ENCODE measurements at places on chromosomes 2 and 18. TPM values are rescaled to one million over a fixed set of nuclear protein-coding genes. Genes with fewer than 3 reads are reported as not detected.

DNA sequence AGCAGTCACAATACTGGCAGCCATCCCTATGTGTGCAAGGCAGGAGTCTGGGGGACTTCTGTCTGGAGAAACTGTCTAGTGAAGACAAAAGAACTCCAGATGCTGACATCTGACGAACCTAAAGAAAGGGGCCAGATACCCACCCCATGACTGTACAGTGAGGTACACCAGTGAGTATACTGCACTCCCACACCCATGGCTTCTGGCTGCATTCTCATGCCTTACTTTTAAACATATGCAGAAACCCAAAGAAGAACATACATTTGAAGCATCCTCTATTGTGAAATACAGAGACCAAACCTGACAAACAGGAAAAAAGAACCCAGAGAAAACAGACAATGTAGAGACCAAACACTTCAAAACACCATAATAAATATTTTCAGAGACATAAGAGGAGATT is 102.2 kb downstream of the ACTR3 start:
- DNase-seq: no peak

DNA sequence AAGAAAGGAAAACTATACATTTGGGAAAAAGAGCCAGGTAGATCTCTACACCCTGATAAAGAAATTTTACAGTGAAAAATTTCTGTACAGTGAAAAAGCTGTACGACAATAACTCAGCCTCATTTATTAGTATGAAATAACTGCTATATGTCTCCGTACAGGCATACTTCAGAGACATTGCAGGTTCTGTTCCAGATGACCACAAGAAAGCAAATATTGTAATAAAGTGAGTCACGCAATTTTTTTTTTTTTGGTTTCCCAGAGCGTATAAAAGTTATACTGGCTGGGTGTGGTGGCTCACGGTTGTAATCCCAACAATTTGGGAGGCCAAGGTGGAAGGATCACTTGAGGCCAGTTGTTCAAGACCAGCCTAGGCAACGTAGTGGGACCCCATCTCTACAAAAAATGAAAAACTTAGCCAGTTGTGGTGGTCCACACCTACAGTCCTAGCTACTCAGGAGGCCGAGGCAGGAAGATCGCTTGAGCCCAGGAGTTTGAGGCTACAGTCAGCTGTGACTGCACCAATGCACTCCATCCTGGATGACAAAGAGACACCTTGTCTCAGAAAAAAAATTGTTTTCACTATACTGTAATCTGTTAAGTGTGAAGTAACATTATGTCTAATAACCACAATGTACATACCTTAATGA is 28.2 kb upstream of the AMMECR1L start:
- DNase-seq: no peak

DNA sequence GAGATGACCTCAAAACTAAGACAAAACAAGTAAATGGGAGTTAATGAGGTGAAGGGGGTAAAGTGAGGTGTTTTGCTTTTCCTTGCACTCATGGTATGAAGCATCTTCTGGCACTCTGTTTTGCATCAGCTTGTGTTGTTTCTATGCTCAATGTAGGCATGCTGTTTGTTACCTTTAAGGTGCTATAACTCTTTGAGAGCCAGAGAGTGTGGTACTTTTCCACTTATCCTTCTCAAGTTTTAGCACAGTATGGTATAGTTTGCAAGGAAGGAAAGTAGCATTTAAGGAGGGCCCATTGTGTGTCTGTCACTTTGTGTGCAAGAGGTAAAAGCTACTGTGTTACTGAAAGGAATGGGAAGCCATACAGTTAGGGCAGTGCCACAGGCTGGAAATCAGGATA is 17.5 kb upstream of the CXCR4 start:
- no peak for DNase-seq

GRCh38 chr2:217839073-217839749 is 163.6 kb downstream of the TNS1 start:
- DNase-seq: no peak

- DNase-seq: peak; percentile 96
Measured at GRCh38 chr2:8525582-8526402, 156.1 kb upstream of the ID2 start.

- no peak for DNase-seq
Measured at GRCh38 chr2:127820080-127820668, 9.2 kb upstream of the WDR33 start.

- no peak for DNase-seq
Measured at GRCh38 chr2:168814939-168815907, 12.8 kb downstream of the NOSTRIN start.

DNA sequence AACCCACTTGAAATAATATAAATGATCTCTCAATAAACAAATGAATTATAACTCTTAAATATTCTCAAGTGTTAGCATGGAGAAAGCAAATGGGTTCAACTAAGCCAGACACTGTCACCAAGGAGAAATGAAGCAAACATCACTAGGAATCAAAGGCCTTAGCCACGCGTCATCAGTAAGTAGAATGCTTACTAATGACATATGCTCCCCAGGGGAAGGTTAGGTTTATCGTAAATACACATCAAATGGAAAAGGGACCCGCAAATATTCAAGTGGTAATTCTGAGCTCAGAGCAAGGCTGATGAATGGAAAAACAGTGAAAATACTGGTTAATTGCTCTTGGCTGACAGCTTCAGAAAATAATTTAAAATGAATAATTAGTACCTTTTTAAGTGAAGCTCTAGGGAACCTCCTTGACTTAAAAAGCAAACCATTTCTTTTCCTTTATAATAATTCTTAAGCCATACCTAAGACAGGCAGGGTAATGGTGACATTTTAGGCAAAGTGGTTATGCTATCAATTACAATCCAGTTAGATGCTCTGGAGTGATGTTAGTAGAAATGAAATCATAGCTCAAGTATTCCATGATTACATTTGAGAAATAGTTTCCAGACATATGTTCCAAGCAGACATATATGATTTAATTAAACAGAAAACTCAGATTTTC is 101.5 kb downstream of the ALPK2 start:
- no peak for DNase-seq

DNA sequence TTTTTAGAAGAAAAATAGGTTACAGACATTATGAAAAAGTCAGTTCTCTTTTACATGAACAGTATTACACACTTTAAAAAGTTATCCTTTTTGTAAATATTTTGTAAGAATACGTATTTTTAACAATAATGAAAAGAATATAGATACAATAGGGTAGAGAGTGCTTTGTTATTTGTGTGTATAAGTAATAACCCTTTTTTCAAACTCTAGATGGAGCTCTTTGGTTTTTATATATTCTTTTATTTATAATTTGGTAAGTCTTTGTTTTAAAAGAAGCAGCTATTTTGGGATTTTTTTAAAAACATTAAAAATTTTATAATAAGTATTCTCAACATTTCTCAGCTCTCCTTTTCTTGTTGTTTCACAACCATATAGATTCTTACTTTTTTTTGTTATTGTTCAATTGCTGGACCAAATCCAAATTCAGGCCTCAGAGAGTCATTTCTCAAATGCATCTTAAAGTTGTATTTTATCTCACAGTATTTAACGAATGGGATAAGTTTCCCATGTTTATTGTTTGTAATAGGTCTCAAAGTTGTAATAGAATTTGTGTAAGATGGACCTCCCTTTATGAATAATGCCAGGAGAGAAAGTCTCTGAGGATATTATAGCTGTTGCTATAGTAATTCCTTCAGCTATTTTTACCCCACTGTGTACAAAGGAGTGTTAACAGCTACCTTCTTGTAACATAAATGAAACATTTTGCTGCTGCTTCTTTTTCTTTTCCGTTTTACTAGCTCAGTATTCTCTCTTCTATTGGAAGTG is 46.4 kb downstream of the ACYP2 start:
- DNase-seq: no peak

Gene INSIG2
- 42.0 TPM for total RNA-seq

Gene ASNSD1
- 32.3 TPM for total RNA-seq
